Stimulated activated CD4-positive, alpha-beta T cell treated with anti-CD3 and anti-CD28 coated beads, Interleukin-4, amount 100 ng/mL, for 24 hours (primary cell): ENCODE measurements at places on chromosomes 5 and 9.

DNA sequence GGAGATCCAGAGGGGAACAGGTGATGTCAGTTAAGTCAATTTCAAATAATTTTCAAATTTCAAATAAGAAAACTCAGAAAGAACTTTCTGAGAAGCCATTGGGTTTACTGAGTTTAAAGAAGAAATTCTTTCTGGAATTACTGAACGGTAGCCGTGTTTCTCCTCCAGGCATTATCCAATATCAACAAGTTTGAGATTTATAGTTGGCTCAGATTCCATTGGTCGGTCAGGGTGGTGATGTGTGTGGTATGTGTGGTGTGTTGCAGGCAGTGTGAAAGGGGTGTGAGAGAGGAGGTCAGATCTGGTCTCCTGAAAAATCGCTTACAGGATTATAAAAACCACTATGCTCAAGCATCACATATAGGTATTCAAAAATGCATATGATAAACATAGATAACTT lies 60.1 kb downstream of the PDE4D start:
- no peak for DNase-seq

DNA sequence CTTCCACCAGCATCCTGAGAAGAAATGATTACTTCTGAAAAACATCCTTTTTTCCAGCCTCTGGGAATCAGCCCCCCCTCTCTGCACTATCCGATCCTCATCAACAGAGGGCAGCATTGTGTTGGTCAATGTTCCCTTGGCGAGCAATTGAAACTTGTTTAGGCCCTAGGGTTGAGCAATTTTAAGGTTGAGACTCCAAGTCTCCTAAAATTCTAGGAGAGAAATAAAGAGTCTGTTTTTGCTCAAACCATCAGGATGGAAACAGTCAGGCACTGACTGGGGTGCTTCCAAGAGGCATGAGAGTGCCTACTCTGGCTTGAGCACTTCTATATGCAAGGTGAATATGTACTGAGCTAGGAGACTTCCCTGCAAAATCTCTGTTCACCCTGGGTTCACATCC lies 12.4 kb upstream of the CYFIP2 start:
- DNase-seq, result no peak

- no peak for DNase-seq
Measured at GRCh38 chr5:156329171-156329611, 2.2 kb downstream of the SGCD start.

- DNase-seq, result no peak
Measured at GRCh38 chr9:38046661-38047300, 22.2 kb downstream of the SHB start.

- DNase-seq, result peak; percentile 61
Measured at GRCh38 chr5:139446956-139447779, 7.8 kb upstream of the DNAJC18 start.

DNA sequence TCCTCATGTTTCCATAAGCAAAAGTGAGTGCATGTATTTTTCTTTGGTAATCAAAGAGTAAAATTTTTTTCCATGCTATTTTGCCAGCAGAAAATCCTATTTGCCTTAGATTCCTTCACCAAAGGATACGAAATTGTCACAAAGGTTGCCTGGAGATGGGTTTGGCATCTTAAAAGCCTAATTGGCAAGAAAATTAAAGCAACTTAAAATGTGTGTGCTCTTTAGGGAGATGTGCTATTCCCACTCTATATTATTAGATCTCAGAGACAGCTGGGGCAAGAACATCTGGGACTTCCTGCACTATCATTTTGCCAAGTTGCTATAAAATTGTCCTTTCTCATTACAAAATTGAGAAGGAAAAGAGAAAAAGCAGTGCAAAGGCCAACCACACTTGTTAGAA lies 146.1 kb downstream of the PLCXD3 start:
- no peak for DNase-seq

DNA sequence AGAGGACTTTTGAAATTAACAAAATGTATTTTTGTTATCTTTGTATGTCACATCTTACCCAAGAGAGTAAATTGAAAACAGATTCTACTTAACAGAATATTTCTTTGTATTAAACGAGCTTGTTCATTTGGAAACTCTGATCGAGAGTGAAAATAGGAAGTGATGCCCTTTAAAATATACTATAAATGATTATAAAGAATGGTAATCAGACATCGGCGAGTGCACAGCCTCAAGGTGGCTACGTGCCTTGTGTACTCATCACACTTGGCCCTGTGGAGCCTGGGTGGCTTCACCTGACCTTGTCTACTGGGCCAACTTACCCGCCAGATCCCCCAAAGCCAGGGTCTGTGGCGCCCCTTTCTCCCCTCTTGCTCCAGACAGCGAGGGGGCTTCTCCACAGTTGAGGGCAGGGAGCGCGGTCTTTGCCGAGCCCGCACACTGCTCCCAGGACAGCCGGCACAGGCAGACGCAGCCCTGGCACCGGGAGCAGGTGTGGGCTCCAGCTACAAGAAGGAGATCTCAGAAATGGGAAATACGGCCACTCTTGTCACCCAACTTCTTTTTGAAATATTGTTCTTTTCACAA lies 243.2 kb downstream of the CEMIP2 start:
- no peak for DNase-seq

DNA sequence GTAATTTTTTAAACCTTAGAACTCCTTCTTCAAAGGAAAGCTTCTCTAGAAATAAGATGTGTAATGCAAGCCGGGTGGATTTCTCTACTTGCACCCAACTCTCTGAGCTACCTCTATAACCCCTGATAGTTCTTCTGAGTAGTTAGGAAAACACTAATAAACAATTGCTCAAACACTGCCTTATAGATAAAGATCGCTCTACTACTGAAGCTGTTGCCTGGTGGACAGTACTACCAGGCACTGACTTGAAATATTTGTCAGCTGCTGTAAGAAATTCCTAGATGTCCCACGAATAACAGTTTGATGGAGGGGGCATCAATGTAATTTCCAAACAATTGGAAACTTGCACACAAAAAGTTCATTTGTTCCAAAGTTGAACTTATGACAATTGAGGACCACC lies 42.0 kb downstream of the NR3C1 start:
- DNase-seq, result no peak

DNA sequence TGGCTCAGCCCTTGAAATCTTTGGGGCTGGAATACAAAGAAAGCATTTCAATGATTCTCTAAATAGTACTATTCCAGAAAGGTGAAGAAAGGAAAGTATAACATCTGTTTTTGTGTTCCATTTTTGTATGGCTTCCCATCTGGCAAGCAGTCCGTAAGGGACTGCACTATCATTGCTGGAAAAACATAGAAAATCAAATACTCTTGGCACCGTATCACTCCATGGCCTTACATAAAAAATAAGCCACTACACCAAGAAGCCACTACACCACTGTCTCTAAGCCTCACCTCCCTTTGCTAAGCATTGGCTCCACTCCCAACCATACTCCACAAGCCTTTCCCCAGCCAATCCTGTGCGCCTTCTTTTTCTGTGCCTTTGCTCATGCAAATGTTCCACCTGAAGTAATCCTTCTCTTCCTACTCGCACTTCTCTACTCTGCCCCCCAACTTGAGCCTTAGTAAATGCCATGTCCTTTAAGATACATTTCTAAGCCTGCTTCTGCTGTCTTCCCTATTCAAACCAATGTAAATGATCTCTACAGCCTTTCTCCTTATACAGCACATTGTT lies 454.6 kb upstream of the TUSC1 start:
- no peak for DNase-seq

DNA sequence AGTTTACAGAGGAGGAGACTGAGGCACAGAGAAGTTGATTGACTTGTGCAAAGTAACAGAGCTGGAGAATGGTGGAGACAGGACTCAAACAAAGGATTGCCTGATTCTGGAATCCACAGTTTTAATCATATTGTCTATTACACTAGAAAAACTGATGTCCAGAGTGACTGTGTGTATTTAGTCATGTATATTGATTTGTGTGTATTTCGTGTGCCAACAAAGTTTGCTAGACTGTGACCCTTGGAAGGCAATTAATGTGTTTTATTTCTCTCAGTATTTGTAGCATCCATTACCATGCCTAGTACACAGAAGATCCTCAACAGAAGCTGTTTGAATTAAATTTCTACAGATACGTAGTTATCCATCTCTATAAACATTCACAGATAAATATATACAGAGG lies 5.5 kb upstream of the JADE2 start:
- no peak for DNase-seq

DNA sequence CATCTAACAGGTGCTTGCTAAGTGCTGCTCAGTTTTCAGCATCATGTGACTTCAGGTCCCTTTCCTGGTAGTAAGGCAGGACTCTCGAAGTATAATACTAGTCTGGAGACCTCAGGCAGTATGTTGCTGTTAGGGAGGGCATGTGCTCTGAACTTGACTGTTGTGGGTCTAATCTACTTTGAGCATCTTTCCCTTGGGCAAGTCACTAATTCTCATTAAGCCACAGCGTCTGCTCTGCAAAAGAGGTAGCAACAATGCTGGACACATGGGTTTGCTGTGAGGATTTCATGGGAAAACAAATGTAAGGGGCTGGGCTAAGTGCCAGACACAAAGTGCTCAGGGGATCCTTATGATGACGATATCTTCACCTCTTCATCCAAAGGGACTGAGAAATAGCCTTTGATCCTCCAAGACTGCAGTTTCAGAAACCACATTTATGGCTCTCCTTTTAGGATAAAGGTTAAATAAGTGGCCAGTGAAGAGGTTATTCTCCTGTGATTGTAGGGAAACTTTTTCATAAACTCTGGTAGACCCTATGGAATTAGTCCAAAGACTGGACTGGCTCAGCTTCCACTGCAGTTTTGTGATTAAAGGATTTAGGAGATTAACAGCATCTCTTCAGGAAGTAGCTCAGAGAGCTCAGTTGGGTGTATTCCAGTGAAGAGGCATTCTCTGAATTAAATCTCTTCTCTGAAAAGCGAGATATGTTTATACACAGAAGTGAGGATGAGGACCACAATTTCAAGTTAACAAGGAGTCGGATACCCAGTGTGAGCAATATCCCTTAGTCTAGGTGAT lies 216.6 kb downstream of the SGCD start:
- DNase-seq, result no peak

- DNase-seq, result no peak
Measured at GRCh38 chr9:129761901-129762369, 9.1 kb upstream of the PTGES start.

DNA sequence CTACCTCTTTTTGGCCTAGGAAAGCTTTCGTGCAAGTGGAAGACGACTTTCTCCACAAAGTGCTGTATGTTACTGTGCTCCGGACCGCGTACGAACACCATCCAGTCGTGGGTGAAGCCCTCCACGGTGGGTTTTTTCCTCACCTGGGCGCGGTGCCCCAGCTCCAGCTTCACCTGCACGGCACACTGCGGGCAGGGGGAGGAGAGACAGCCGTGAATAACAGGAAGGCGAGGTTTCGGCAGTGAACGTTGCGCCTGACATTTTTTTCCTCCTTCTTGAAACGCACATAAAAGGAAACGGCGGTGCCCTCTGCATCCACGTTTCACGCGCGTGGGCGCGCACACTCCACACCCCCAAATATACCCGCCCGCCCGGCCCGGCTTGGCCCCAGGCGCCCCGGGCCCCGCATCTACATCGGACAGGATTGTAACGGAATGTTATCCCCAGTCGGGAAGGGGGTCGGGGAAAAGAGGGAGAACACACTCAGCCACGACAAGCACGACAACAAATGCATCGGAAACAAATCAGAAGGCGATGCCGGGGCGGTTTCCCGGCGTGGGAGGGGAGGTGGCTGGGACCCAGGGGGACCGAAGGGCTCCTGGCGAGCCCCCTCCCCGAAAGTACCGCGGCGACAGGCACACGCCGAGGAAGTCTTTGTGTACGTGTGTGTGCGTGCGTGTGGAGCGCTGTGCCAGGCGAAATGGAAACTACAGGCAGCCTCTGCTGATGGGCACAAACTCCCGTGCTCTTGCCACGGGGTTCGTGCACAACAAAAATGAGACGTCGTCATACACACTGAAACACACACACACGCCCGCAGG lies 1.4 kb downstream of the MLLT3 start:
- peak; percentile 66 for DNase-seq

DNA sequence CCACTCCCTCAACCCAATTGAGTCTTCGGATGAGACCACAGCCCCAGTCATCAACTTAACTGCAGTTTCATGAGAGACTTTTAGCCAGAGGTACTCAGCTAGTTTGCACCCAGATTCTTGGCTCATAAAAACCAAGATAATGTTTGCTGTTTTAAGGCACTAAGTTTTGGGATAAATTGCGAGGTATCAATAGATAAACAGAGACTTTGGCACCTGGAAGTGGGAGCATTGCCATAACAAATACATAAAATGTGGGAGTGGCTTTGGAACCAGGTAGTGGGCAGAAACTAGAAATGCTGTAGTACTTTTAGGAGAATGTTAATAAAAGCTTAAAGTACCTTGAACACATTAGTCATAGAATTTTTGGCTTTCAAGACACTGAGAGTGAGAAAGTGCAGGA lies 439.8 kb downstream of the SH3GL2 start:
- no peak for DNase-seq

DNA sequence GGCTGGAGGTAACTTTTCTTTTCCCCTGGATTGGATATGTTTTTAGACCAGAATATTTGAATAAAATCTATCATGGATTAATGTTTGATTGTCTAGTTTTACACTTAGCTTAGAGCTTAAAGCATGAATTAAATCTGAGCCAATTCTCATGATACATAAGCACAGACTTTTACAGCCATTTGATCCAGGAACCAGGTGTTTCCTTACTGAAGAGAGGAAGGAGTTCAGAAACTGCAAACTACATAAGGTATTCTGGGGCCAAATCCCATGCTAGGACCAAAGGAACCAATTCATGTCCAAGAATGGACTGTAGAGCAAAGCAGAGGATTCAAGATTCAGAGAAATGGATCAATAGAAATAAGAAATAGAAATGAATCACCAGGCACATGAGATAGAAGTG lies 360.4 kb upstream of the ZNF608 start:
- no peak for DNase-seq

GRCh38 chr5:122896598-122897282 lies 51.3 kb downstream of the SNX24 start:
- DNase-seq, result no peak

DNA sequence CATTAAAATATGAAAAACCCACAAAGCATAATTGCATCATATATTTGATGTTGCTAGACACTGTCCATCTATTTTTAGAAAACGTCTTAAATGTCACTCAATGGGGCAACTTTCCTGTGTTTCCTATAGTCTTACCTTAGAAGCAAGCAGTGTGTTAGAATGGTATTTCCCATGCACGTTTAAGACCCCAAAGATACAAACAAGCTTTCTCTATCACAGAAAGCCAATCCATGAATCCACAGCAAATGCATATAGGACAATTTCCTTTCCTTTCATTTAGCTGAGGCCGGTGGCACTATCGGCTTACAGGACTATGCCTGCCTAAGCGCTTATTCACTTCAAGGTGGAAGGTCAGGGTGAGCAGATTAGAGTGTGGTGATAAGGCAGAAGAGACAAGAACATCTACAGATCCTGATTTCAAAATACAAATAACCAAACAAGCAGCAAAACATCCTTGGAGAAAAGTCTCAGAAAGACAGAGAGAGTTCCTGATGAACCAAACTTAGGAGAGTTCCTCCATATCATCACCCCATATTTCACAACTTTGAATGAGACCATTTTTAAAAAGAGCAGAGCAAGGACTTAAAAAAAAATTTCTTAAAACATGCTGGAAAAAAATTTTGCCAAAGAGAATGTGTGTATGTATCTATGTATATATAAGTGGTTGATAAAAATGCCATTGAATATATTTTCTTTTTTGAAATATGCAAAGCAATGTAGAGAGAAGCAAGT lies 57.2 kb downstream of the MEF2C start:
- no peak for DNase-seq
